Nephron progenitor cell (in vitro differentiated cells): ENCODE measurements at places on chromosomes 11 and 22.

- H3K36me3 ChIP-seq, result no peaks in the 10 kb centered on the region
- no peak overlapping the region for H3K27ac ChIP-seq
- H3K4me3 ChIP-seq, result no peak overlapping the region
- no peaks in the 10 kb centered on the region for H3K27me3 ChIP-seq
- peaks cover 25% of the 10 kb centered on the region for H3K4me1 ChIP-seq
Observed at GRCh38 chr22:46104881-46105493, 45.3 kb upstream of the PPARA start.

DNA sequence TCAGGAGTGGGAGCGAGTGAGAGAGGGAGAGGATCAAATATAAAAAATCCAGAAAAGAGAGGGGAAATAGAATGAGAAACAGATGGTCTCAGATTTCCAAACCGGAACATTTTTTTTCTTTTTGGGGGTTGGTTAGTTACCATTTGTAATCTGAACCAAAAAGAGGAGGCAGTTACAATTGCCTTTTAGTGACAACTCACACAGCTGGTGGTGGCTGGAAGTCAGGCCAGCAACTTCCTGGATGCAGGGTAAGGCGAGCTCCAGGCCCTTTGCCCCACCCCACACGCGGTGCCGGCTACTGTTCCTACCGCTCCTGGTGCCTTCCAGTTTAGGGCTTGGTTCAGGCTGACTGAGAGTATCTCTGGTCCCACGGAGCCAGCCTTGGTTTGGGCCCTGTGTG, 21.0 kb upstream of the UBASH3B start:
- H3K27me3 ChIP-seq, result peaks cover 14% of the 10 kb centered on the region
- H3K4me1 ChIP-seq, result peaks cover 25% of the 10 kb centered on the region
- peak; percentile 30 for DNase-seq

GRCh38 chr11:61092280-61092766, 10.0 kb upstream of the CD5 start:
- no peak overlapping the region for H3K4me3 ChIP-seq
- H3K27me3 ChIP-seq, result peaks cover 7% of the 10 kb centered on the region
- no peak overlapping the region for H3K27ac ChIP-seq
- DNase-seq, result no peak

GRCh38 chr22:25666308-25666707, 75.7 kb upstream of the MYO18B start:
- H3K27ac ChIP-seq, result no peak overlapping the region
- no peaks in the 10 kb centered on the region for H3K27me3 ChIP-seq
- no peaks in the 10 kb centered on the region for H3K4me1 ChIP-seq
- H3K4me3 ChIP-seq, result no peak overlapping the region
- peaks cover 10% of the 10 kb centered on the region for H3K36me3 ChIP-seq

DNA sequence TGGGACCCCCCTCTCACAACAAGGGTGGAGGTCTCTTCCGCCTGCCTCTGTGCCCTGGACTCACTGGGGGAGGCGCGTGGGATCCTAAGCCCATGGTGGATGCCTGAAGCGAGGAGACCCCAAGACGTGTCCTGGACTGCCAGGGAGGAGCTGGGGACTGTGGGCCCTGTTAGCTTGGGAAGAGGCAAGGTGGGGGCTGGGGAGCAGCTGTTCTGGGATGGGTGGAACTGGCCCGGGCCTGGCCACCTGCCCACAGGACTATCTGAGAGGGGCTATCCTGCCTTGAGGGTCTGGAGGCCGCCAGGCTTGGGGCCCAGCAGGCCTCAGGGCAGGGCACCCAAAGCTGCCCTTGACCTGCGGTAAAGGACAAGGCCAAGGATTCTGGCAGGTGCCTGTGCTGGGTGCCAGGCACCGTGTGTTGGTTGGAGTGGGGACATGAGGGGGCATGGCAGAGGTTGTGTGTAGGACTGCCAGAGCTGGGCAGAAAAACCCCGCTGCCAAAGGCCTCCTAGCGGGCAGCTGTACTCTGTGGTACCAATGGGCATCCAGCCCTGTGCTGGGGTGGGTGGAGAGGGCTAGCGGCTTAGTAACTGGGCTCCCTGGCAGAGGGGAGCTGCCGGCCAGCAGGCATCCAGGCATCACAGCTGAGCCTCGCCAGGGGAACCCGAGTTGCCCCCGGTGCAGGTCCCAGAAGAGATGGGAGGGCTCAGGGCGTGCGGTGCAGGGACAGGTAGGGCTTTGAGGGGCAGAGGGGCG, 670 bp downstream of the LSP1 start:
- peaks cover 36% of the 10 kb centered on the region for H3K4me1 ChIP-seq
- H3K27ac ChIP-seq, result no peak overlapping the region

DNA sequence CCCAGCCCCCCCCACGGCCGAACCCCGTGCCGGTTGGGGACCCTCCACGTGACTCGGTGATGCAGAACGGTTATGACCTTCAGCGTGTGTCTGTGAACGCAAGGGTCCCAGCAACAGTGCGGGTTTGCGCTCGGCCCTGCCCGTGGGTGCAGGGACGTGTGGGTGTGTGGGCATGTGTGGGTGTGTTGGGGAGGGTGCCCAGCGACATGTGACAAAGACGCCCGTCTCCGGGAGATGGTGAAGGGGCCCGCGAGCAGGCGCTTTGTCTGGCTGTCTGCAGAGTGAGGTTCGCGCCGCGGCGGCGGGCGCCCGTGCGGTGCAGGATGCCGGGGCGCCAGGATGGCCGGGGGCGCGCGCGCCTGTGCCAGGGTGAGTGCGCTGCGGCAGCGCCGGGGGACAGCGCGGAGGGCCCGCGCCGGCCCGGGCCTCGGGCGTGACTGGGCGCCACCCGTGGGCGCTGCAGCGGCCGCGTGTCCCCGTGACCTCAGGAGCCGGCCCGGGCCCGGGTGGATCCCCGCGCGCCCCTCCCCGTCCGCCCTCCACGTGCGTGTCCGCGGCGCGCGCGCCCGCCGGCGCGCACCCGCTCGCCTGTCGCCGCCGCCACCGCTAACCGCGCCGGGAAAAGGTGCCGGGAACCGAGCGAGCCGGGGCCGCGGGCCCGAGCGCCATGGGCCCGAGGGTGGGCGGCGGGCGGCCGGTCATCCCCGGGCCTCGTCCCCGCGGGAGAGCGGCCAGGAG, at the start of gene LRFN4:
Gene LRFN4 (plus strand): TSS at position 569 of the 738 bp plus-strand sequence. CDS start 681 bp downstream, outside the sequence.
- H3K4me1 ChIP-seq, result peaks cover 15% of the 10 kb centered on the region
- peak; percentile 72 for DNase-seq
- H3K27me3 ChIP-seq, result no peaks in the 10 kb centered on the region
- H3K27ac ChIP-seq, result peak within 1 kb of the TSS; percentile 94
- no peaks in the 10 kb centered on the region for H3K36me3 ChIP-seq

DNA sequence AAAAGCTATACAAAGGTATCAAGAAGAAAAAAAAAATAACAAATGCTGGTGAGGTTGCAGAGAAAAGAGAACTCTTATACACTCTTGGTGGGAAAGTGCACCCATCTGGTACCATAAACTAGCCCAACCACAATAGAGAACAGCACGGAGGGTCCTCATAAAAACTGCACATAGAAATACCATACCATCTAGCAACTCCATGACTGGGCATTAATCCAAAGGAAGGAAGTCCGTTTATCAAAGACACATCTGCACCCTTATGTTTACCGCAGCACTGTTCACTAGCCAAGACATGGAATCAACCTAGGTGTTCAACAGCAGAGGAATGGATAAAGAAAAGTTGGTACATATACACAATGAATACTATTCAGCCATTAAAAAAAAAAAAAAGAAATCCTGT, 10.8 kb upstream of the CLDN5 start:
- H3K4me1 ChIP-seq, result no peaks in the 10 kb centered on the region
- peaks cover 43% of the 10 kb centered on the region for H3K27me3 ChIP-seq
- H3K27ac ChIP-seq, result no peak overlapping the region
- DNase-seq, result no peak
- H3K4me3 ChIP-seq, result no peak overlapping the region
- H3K36me3 ChIP-seq, result no peaks in the 10 kb centered on the region

DNA sequence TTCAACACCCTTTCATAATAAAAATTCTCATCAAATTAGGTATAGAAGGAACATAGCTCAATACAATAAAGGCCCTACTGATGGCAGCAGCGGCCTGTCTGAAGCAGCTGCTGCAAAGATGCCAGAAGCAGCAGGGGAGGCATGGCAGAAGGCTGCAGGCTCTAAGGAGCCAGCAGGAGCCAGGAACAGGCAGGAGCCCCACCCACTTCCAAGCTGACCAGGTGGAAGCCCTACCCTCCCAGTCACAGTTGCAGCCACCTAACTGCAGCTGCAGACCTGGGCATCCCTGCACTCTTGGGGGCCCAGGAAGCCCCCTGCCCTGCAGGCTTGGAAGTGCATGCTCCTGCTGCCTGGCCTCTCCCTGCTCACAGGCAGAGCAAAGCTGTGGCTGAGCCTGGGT, 18.2 kb upstream of the OR6A2 start:
- DNase-seq, result no peak
- H3K4me3 ChIP-seq, result no peak overlapping the region
- no peak overlapping the region for H3K27ac ChIP-seq
- H3K36me3 ChIP-seq, result peaks cover 6% of the 10 kb centered on the region
- H3K27me3 ChIP-seq, result no peaks in the 10 kb centered on the region
- peaks cover 6% of the 10 kb centered on the region for H3K4me1 ChIP-seq

GRCh38 chr11:6334806-6335205, 14.5 kb upstream of the CAVIN3 start:
- no peaks in the 10 kb centered on the region for H3K4me1 ChIP-seq
- no peak for DNase-seq
- no peak overlapping the region for H3K27ac ChIP-seq
- H3K27me3 ChIP-seq, result peaks cover 11% of the 10 kb centered on the region

- H3K4me3 ChIP-seq, result peak overlapping the region; percentile 58
- peaks cover 62% of the 10 kb centered on the region for H3K27me3 ChIP-seq
- H3K36me3 ChIP-seq, result no peaks in the 10 kb centered on the region
- peak; percentile 98 for DNase-seq
- H3K27ac ChIP-seq, result no peak overlapping the region
Observed at GRCh38 chr11:66418168-66418985, 2.5 kb upstream of the NPAS4 start.
